ENCODE measurements at places on chromosomes 6 and 20.

DNA sequence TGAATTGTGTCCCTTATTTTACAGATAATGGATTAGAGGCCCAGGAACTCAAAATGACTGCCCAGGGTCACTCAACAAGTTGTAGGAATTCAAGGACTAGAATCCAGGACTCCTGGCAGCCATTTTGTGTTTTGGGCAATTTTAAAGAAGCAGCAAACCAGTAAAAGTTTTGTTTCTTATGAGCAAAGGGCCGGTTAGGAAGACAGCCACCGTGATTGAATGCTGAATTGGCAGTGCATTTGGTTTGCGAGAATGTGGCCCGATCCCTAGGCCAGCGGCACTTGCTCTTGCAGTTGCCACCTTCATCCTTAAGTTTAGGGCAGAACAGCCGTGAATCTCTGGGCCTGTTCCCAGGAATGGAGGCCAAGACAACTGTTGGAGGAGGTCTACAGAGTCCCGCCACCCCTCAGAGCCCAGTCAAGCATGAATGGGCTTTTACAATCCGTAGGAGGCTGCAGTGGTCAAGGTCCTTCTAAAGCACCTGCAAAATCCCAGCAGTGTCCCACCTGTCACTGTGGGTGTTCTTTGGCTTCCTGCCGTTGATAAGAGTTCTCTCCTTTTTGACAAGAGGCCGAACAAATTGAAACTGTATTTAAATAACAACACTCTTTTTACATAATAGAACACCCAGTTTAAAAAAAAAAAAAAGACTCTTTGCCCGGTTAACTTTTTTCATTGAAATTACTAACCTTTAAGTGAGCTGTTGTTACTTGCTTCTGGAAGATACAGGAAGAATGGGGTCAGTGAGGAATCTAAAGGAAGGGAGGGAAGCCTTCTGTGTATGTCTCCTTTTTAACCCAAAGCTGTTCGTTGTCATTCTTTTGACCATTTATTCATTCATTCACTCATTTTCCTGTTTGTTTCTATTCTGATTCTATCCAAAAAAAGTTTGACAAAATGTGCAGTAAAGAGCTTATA is 68.7 kb downstream of the PHACTR2 start:
- DNase-seq, result no peak

GRCh38 chr6:129644567-129645015 is 65.4 kb downstream of the ARHGAP18 start:
- no peak for DNase-seq

DNA sequence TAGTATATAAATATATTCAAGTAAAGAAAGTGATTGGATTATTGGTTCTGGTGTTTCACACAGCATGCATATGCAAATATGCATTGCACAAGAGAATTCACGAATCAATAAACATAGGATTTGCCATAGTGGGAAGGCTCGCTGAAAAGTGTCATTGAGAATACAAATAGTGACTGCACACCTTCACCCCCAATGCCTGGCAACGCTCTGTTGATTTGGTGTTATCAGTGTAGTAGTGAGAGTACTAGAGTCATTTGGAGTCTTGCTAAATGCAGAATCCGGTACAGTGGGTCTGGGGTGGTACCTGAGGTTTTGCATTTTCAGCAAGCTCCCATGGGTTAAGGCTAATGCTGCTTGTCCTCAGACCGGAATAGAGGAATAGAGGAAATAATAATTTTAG is 49.7 kb upstream of the NAA20 start:
- no peak for DNase-seq

- no peak for DNase-seq
Measured at GRCh38 chr20:51340451-51340840, 202.1 kb downstream of the NFATC2 start.

DNA sequence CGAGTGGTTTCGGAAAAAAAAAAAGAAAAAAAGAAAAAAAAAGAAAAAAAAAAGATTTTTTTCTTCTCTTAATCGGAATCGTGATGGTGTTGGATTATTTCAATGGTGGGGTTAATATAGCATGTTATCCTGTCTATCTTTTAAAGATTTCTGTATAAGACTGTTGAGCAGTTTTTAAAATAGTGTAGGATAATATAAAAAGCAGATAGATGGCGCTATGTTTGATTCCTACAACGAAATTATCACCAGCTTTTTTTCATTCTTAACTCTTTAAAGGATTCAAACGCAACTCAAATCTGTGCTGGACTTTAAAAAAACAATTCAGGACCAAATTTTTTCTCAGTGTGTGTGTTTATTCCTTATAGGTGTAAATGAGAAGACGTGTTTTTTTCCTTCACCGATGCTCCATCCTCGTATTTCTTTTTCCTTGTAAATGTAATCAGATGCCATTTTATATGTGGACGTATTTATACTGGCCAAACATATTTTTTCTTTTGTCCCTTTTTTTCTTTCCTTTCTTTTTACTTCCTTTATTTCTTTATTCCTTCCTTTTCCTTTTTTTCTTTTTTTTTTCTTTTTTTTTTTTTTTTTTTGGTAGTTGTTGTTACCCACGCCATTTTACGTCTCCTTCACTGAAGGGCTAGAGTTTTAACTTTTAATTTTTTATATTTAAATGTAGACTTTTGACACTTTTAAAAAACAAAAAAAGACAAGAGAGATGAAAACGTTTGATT is 3.6 kb downstream of the SOX4 start:
- DNase-seq, result no peak

DNA sequence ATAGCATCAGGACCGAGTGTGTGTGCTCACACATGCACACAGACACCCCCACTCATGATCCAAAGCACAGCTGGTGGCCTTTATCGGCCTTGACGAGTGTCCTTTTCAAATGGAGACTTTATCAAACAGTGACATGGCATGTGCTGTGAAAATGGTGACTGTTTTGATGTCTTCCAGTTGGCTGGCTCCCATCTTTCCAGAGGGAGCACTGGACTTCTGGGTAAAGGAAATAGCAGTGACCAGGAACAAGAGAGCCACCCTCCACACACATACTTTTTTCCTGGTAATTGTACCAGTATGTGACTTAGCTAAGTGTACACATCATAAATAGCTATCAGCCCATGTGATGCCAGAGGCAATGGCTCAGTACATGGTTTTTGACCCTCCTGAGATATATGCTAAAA is 52.7 kb downstream of the ZDHHC14 start:
- no peak for DNase-seq

DNA sequence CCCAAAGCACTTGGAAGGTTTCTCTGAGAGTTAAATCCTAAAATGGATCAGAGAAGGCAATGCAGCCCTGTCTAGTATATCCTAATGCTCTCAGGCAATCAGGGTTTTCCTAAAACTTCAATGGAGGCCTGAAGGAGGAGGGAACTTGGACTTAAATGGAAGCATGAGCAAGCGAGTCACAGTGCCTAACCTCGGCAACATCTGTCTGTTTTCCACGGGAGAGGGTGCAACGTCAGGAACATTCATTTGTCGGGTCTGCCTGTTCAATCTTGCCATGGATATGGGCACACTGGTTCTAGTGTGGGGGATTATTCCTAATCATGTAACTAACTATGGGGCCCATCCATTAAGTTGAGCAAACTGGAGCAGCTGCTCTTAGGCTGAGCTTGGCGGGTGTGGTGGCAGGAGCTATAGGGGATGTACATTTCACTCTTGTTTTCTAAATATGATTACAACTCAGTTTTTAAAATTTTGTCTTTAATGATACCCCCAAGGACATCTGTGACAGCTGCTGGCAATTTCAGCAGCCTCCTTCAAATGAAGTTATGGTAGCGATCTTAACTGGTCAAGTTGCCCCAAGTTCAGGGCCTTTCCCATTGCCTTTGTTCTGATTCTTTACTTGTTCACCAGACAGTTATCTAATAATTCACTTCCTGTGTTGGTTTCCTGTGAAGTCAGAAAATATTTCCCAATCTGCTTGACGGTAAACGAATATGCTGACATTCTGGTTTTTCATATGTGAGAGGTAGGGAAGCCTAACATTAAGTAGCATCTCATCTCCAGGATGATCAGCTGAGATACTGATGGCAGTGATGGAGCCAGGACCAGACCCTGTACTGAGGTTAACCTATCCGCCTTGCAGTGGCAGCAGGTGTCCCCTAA is 21.6 kb downstream of the DSE start:
- DNase-seq, result no peak

DNA sequence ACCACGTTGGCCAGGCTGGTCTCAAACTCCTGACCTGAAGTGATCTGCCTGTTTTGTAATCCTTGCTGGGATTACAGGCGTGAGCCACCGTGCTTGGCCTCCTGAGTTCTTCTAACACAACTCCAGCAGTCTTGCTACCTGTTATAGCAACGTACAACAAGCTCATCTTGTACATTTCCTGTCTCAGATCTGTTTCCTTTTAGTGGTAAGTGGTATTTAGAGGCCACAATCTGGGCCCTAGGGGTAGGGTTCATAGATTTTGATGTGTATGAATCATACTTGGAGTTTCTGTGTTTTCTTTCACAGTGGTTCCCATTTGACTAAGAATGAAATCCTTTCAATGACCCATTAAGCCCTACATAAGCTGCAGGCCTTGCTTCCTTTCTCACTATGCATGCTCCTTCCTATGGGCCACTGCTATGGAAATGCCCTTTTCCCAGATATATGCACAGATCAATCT is 27.1 kb upstream of the SYNCRIP start:
- no peak for DNase-seq

DNA sequence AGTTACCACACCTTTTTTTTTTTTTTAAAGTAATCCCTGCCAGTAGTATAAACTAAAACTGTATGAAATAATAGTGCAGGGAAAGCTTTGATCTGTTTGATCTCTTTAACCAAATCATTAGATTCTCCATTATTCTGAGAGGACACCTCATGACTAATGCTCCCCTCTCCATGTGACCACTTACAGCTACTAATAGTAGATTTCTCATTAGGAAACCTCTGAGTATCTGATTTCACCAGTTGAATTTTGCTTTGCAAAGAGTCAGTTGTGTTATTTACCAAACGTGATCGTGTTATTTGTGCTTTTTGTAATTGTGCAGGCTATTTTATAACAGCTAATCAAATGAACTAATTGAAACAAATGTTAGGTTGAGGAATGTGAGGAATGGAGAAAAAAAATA is 12.5 kb downstream of the CASP8AP2 start:
- DNase-seq, result no peak

GRCh38 chr6:26270486-26270861 is 94.5 kb upstream of the BTN3A2 start:
- DNase-seq, result no peak

DNA sequence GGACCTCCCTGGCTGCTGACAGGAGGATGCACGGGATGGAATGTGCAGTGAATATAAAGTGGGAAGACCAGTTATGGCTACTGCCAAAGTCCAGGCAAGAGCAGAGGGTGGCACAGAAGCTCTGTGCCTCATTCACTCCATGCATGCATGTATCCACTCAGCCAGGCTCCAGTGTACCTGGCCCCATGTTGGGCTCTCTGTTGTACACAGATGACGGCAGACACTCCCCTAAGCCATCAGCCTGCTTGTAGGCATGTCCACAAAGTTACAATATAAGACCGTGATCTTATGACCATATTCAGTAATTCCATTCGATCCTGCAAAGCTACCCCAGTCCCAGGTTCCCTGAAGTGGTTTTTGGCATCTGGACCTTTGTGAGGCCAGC is 116.8 kb downstream of the PREX1 start:
- no peak for DNase-seq

- no peak for DNase-seq
Measured at GRCh38 chr6:3843379-3844096, 5.6 kb upstream of the FAM50B start.

- no peak for DNase-seq
Measured at GRCh38 chr20:16556301-16556700, 16.9 kb downstream of the KIF16B start.

- no peak for DNase-seq
Measured at GRCh38 chr20:57170343-57170742, 96.1 kb downstream of the BMP7 start.

DNA sequence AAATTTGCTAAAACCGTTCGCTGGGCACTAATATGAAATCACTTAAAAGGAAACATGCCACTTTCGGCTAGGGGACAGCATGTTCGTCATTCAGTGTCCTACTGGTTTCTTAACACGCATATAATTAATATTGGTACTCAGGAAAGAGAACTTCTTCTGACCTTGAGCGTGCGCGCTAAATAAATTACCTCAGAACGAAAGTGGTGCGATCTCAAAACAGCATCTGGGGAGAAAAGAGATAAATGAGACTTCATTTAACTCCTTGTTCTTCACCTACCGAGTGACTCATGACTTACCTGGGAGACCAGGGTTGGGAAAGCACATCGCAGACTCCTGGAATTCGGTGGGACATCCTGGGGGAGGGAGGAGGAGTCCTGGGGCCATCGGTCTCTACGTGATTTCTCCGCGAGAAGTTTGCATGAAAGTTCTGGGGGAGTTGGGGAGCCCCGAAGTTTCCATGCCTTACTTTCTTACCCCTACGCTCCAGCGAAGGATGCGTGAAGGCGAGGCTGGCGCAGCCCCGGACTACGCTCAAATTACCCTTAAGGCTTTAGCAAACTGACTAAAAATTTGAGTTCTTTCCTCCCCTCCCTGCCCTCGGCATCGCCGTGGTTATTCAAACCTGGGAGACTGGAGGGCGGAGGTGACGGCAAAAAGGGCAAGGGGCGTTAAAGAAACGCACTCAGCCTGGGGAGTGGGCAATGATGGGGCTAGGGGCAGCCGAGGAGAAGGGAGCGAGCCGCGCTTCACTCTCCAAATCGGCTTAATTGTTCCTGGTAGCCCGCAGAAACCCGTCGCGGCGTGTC is 1.1 kb upstream of the BEND6 start:
- DNase-seq, result no peak

DNA sequence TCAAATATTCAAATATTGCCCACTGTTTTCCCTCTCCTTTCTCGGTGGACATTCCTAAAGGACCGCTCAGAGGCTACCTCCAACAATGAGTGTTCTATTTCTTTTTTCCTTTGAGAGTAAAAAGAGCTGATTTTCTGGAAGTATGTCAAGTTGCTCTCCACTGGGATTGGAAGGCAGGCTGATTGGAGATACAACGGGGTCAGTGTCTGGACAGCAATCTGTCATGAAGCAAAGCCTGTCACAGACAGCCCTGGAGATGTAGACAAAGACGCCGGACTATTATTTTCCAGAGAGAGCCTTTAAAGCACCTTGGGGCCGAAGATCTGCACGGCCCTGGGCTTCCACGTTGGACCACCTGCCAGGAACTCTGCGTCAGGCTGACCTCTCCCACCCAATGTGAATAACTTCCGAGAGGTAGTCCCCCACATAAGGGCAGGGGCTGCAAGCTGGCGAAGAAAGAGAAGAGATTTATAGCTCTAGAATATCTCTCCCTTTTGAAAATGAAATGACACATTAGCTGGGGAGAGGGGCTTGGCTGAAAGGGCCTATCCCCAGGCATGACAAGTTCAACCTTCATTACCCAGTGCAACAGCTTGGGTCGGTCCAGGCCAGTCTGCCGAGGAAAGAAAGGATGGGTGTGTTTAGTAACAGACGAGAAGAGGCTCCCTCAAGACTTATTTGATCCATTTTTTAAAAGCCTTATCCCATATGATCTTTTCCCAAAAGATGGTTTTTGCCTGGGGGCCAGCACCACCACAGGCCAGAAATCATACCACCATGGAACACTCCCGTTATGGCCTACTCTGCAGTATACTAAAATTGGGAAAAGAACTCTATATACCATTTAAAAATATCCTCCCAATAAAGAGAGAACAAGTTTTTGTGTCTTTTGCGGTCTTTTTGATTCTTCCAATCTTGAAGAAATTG is 131.1 kb downstream of the OLIG3 start:
- no peak for DNase-seq

GRCh38 chr6:84625506-84625905 is 138.9 kb downstream of the TBX18 start:
- DNase-seq, result no peak

- no peak for DNase-seq
Measured at GRCh38 chr20:40282941-40283340, 406.1 kb downstream of the MAFB start.

All from activated CD8-positive, alpha-beta memory T cell treated with anti-CD3 and anti-CD28 coated beads for 1 hour (primary cell).